ENCODE measurements at places on chromosomes 4 and X. TPM values are rescaled to one million over a fixed set of nuclear protein-coding genes. Genes with fewer than 3 reads are reported as not detected.

CSAG1 gene
- total RNA-seq = not detected

EMCN gene
- not detected for total RNA-seq

BMPR1B gene
- 17.2 TPM for total RNA-seq

PLAC8 gene
- 3.3 TPM for total RNA-seq

GRCh38 chrX:29902004-29902403, 313.4 kb upstream of the MAGEB2 start:
- H3K36me3 ChIP-seq = no peaks in the 10 kb centered on the region
- no peak overlapping the region for H3K27ac ChIP-seq
- H3K27me3 ChIP-seq = peaks cover 41% of the 10 kb centered on the region
- no peak overlapping the region for H3K4me3 ChIP-seq
- no peak for DNase-seq

- peak overlapping the region; percentile 73 for H3K27ac ChIP-seq
- H3K4me1 ChIP-seq = no peaks in the 10 kb centered on the region
- DNase-seq = no peak
- H3K27me3 ChIP-seq = no peaks in the 10 kb centered on the region
Measured at GRCh38 chrX:49277535-49277830, 7.9 kb downstream of the PPP1R3F start.

DNA sequence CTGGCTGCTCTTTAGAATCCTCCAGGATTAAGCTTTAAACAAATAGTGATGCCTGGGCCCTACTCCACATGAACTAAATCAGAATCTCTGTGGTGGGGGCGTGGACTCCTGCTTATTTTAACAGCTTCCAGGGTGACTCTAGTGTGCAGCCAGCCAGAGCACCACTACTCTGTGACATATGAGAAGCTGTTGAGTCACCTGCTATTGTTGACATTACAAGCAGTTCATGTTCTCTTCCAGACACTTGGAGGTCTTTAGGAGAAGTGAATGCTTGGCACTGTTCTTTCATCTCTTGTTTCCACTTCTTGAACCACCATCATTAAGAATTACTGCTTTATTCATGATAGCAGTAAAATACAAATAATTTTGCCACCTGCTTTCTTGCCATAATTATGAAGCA, 426 bp upstream of the C4orf51 start:
- H3K36me3 ChIP-seq = no peaks in the 10 kb centered on the region
- no peak overlapping the region for H3K27ac ChIP-seq
- DNase-seq = peak; percentile 71
- no peak overlapping the region for H3K4me3 ChIP-seq
- H3K27me3 ChIP-seq = no peaks in the 10 kb centered on the region

- DNase-seq = no peak
- H3K4me3 ChIP-seq = no peak overlapping the region
- no peak overlapping the region for H3K27ac ChIP-seq
Measured at GRCh38 chrX:105738162-105738561, 84.2 kb upstream of the NRK start.

GRCh38 chrX:55143621-55144020, 54.8 kb downstream of the PAGE2 start:
- peaks cover 26% of the 10 kb centered on the region for H3K27me3 ChIP-seq
- H3K36me3 ChIP-seq = peaks cover 6% of the 10 kb centered on the region
- no peaks in the 10 kb centered on the region for H3K4me1 ChIP-seq
- DNase-seq = no peak

- peak overlapping the region; percentile 36 for H3K27ac ChIP-seq
- peak; percentile 19 for DNase-seq
- H3K27me3 ChIP-seq = no peaks in the 10 kb centered on the region
- peaks cover 45% of the 10 kb centered on the region for H3K4me1 ChIP-seq
- H3K36me3 ChIP-seq = peaks cover 3% of the 10 kb centered on the region
Measured at GRCh38 chr4:109435635-109436034, 2.0 kb downstream of the SEC24B start.

DNA sequence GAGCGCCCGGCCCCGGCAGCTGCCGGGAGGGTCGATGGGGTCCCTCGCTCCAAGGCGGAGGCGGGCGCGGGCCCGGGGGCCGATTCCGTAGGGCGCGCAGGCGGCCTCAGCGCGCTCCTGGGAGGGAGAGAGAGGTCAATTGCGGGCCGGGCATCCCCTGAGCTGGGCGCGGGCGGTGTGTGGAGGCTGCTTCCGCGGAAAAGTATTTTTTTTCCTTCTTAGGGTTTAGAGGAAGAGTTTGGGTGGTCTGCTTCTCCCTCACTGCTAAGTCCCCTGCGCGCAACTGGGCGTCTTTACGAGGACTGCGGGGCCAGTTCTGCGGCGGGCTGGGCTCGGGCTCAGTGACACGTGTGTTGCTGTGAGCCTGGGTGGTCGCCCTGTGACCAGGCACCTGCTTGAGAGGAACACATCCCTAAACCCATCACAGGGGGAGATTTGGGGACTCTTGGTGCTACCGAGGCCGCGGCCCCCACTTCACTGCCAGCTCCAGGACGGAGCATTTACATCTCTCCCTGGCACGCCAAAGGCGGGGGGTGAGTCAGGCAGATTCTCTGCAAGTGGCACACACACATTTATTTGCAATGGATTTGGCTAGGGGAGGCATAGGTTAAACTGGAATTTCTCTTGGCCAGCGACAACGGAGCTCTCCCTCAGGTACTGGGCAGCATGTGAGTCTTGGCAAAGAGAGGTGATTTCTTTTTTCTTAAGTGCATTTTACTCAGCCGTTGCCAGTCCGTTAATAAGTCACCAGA, 151.2 kb upstream of the SLC4A4 start:
- DNase-seq = no peak
- no peaks in the 10 kb centered on the region for H3K4me1 ChIP-seq
- peaks cover 44% of the 10 kb centered on the region for H3K27me3 ChIP-seq
- H3K4me3 ChIP-seq = peak overlapping the region; percentile 74

DNA sequence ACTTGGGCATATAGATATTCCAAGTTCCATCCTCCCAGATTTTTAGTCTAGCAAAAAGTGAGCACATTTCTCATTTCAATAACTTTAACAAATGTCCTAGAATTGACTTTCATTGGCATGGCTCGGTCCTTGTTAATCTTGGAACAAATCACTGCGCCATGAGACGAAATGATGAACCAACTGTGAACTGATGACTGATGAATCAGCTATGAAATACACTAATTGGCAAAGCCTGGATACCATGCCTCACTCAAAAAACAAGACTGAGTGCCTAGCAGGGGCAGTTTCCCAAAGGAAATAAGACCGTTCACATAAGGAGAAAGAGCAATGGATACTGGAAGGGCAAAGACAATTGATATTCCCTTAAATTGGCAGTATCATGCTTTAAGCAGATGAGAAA, 248.6 kb upstream of the VEGFC start:
- H3K4me3 ChIP-seq = no peak overlapping the region
- H3K27me3 ChIP-seq = no peaks in the 10 kb centered on the region
- DNase-seq = no peak
- H3K4me1 ChIP-seq = no peaks in the 10 kb centered on the region

DNA sequence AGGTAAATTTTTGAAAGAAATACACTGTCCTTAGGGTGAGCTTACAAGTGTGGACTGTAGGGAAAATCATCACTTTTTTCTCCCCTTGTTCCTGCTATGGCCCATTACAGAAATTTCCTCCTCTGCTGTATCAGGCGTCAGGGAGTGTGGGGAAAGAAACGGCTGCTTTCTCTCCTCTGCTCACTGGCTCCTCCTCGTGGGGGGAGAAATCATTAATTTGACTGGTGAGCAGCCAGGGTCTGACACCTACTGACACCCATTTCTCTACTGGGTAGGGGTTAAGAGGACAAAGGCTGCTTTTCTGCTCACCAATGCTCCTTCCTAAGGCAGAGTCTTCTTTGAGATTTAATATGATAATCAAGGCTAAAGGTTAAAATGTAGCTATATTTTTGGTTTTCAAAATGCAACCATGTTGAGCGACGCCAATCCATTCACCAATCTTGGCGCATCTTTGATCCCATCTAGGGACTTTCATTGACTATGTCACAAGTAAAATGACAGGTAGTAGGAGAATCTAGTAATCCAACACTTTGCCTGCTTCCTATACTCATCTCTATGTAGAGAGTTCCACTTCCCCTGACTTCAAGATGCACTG, 25.1 kb downstream of the SETD7 start:
- no peak overlapping the region for H3K4me3 ChIP-seq
- peaks cover 10% of the 10 kb centered on the region for H3K4me1 ChIP-seq
- H3K27ac ChIP-seq = peak overlapping the region; percentile 9
- DNase-seq = peak; percentile 65
- H3K36me3 ChIP-seq = peaks cover 80% of the 10 kb centered on the region
- H3K27me3 ChIP-seq = no peaks in the 10 kb centered on the region

GRCh38 chr4:86130160-86130933, 229.5 kb downstream of the MAPK10 start:
- no peak for DNase-seq
- no peak overlapping the region for H3K4me3 ChIP-seq
- H3K27ac ChIP-seq = no peak overlapping the region
- no peaks in the 10 kb centered on the region for H3K27me3 ChIP-seq

GRCh38 chrX:100649550-100650356, 5.8 kb downstream of the SRPX2 start:
- peaks cover 46% of the 10 kb centered on the region for H3K27me3 ChIP-seq
- no peaks in the 10 kb centered on the region for H3K36me3 ChIP-seq
- no peak overlapping the region for H3K4me3 ChIP-seq
- DNase-seq = peak; percentile 60
- H3K4me1 ChIP-seq = peaks cover 4% of the 10 kb centered on the region

- peaks cover 15% of the 10 kb centered on the region for H3K4me1 ChIP-seq
- DNase-seq = no peak
- H3K36me3 ChIP-seq = no peaks in the 10 kb centered on the region
- no peak overlapping the region for H3K27ac ChIP-seq
- no peaks in the 10 kb centered on the region for H3K27me3 ChIP-seq
Measured at GRCh38 chr4:174434455-174434854, 87.8 kb downstream of the HPGD start.

DNA sequence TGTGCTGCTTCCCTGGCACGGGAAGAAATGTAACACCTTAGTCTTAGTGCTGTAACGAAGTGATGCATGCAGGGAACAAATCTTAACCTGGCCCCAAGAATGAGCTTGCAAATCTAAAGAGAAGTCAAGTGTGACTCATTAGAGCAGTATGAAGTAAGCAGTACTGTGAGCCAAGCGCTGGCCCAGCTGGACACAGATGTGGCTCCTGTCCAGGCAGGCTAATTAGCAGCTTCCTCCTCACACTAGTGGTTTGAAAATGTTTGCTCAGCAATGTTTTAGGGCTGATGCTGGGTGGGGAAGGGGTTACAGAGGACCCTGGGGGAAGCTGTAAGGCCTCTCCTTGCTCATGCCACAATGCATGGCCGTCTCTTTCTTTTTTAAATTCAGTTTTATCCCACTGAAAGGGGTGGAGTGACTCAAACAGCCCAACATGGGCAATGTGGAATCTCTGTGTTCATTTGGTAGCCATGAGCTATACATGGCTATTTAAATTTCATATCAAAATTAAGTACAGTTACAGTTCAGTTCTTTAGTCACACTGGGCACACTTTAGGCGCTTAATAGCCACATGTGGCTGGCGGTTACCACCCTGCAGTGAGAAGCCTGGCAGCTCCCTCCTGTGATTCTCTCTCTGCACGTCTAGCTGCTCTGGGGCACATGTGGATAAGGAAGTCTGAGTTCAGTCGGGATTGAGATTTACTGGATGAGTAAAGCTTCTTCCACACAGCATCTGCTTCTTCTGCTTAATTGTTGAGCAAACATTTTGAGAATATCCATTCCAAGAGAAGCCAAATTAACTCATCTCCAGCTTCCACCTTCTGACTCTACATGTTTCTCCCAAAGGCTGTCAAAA, 48.8 kb downstream of the MAP7D2 start:
- H3K27ac ChIP-seq = no peak overlapping the region
- peak; percentile 91 for DNase-seq
- peaks cover 10% of the 10 kb centered on the region for H3K36me3 ChIP-seq
- H3K4me1 ChIP-seq = peaks cover 20% of the 10 kb centered on the region

GRCh38 chrX:146224442-146224841, 406.8 kb downstream of the SLITRK2 start:
- H3K36me3 ChIP-seq = no peaks in the 10 kb centered on the region
- no peak overlapping the region for H3K4me3 ChIP-seq
- H3K27me3 ChIP-seq = no peaks in the 10 kb centered on the region
- H3K27ac ChIP-seq = no peak overlapping the region
- H3K4me1 ChIP-seq = no peaks in the 10 kb centered on the region
- DNase-seq = peak; percentile 36

DNA sequence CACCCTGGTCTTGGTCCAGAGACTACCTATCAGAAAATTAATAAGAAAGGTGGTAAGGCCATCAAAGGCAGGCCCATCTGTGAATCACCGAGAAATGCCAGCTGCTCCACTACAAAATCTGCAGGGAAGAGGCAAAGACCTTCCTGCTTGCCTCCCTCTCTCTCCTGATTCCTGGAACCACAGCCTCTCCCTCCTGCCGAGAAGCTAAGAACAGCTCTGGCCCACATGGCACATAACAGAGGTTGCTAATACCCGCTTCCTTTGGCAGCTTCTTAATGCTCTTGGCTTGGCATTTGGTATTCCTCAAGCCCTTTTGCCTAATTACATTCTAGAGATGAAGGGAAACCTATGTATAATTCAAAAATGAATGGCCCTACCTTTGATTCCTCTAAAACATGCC, 32.9 kb downstream of the RAI2 start:
- no peak overlapping the region for H3K27ac ChIP-seq
- no peak for DNase-seq
- H3K4me3 ChIP-seq = no peak overlapping the region
- no peaks in the 10 kb centered on the region for H3K4me1 ChIP-seq
- no peaks in the 10 kb centered on the region for H3K36me3 ChIP-seq

DNA sequence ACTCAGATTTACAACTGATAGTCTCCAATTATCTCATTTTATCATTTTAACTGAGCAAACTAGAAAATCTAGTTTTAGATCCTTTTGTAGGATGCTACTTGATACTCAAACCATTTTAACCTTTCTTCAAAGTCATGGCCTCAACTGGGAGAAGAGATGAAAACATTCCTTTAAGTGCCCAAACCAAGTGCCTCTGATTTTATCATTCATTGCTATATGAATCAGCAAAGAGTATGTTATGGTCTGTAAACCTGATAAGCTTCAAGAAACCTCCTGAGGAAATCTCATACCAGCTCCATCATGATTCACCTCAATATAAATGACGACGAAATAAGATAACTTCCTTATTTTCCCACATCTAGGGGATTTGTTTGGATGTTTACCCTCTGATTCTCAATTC, 119.9 kb downstream of the FAM13A start:
- no peaks in the 10 kb centered on the region for H3K27me3 ChIP-seq
- H3K27ac ChIP-seq = peak overlapping the region; percentile 94
- H3K4me1 ChIP-seq = peaks cover 12% of the 10 kb centered on the region
- no peak overlapping the region for H3K4me3 ChIP-seq
- H3K36me3 ChIP-seq = peaks cover 6% of the 10 kb centered on the region

Measured in MCF 10A (cell line).